HTR-8/SVneo (cell line): ENCODE measurements at places on chromosomes 16 and 17.

- peak; percentile 72 for DNase-seq
Measured at GRCh38 chr16:4506450-4506849, 30.3 kb downstream of the HMOX2 start.

GRCh38 chr17:7710301-7710700, 5.3 kb downstream of the EFNB3 start:
- DNase-seq: no peak

- no peak for DNase-seq
Measured at GRCh38 chr16:91484-91883, 13.5 kb downstream of the MPG start.

DNA sequence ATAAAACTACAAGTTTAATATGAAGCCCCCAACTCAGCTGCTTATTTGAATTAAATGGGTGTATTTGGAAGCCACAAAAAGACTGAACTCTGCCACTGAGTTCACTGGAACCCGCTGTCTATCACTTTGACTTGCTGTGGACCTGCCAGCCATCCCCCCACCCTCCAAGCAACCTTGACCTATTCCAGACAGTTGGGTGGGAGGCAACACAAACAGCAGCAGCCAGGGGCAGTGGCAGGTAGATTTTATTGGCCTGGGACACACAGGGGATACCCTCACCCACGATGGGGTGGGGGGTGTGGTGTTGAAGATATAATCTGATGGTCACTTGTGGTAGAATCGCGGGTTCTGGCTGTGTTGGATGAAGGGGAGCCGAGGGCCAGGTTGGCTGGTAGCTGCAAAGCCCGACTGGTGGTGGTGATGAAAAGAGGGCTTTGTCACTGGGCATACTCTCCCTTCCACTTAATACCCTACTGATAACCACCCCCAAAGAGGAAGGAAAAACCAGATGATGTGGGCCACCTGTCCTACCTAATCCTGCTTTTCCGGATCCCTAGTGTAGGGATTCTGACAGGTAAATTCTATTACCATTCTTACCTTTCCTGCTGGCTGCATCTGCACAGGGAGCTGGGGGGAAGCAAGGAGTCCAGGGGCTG, 2.6 kb downstream of the GPS2 start:
- DNase-seq: no peak

DNA sequence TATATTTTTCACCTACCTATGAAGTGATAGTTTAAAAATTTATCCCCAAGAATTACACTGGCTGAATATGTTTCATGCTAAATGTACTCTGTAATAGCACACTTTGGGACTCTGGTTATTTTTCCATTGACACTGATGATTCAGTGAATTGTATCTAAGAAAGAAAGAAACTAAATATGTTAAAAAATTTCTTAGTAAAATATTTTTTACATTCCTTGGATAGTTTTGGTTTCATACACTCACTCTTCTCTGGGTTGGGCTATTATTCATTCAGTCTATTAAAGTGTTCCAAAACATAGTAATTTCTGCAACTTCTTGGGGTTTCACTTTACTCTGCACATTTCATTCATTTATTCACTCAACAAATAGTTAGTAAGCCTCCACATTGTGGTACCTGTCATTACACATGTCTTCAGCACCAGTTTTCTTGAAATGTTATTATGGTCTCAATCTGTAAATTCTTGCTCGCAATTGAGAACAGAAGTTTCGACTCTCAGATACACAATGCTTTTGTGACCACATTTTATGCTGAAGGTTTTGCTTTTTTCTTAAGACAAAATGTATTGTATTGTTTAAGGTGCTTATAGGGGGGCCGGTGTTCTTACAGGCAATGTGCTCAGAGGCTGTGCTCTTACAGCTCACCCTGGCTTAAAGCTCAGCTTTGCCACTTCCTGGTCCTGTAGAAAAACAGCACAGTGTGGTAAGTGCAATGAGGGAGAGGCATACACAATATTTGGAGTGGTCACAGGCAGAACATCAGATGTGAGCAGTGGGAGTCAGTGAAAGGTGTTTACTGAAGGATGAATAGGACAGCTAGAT, 17.4 kb downstream of the CNTNAP4 start:
- DNase-seq: no peak
